ENCODE measurements at places on chromosomes 16 and 17. TPM values are rescaled to one million over a fixed set of nuclear protein-coding genes. Genes with fewer than 3 reads are reported as not detected.

Gene METTL23
- polyA plus RNA-seq: 121 TPM

Gene KRT20
- not detected for polyA plus RNA-seq

Gene CD300H
- 0.61 TPM for polyA plus RNA-seq

Gene ZNF174
- polyA plus RNA-seq: 15.5 TPM

Gene MRM3
- polyA plus RNA-seq: 32.2 TPM

Gene MAPT
- not detected for polyA plus RNA-seq

Gene CMTM2
- not detected for polyA plus RNA-seq

Gene PRSS27
- polyA plus RNA-seq: not detected

Gene NKIRAS2
- polyA plus RNA-seq: 30.7 TPM

Gene KLHL10
- polyA plus RNA-seq: 0.16 TPM

Gene PRR14
- polyA plus RNA-seq: 27.6 TPM

Gene GRB7
- not detected for polyA plus RNA-seq

Gene ODAD4
- 0.10 TPM for polyA plus RNA-seq

Gene PPP1R1B
- not detected for polyA plus RNA-seq

Gene GPR142
- polyA plus RNA-seq: not detected

Gene TEKT1
- not detected for polyA plus RNA-seq

Gene TPSG1
- not detected for polyA plus RNA-seq

Gene GPR139
- not detected for polyA plus RNA-seq

Gene CCT6B
- polyA plus RNA-seq: 2.8 TPM

Gene CES3
- polyA plus RNA-seq: 0.35 TPM

Gene HAGHL
- polyA plus RNA-seq: 10.0 TPM

Gene SRL
- polyA plus RNA-seq: not detected

Gene SHCBP1
- polyA plus RNA-seq: 1.6 TPM

Gene ADGRG3
- polyA plus RNA-seq: not detected

Gene CES4A
- polyA plus RNA-seq: 1.4 TPM

Gene SCARF1
- 0.19 TPM for polyA plus RNA-seq

Gene HSF5
- 1.6 TPM for polyA plus RNA-seq

Gene NXPH3
- polyA plus RNA-seq: not detected

Gene KRT36
- not detected for polyA plus RNA-seq

Gene LPO
- not detected for polyA plus RNA-seq

Gene DNAAF1
- polyA plus RNA-seq: not detected

Gene NUPR1
- not detected for polyA plus RNA-seq

Gene KDM8
- polyA plus RNA-seq: 4.8 TPM

Gene KRT31
- not detected for polyA plus RNA-seq

Gene NR1D1
- 3.6 TPM for polyA plus RNA-seq

Gene TERB1
- polyA plus RNA-seq: not detected

Gene CNTNAP4
- not detected for polyA plus RNA-seq

Gene ENPP7
- polyA plus RNA-seq: 0.89 TPM

Gene PERCC1
- polyA plus RNA-seq: not detected

Gene MYO19
- 4.2 TPM for polyA plus RNA-seq

Gene FOXL1
- polyA plus RNA-seq: not detected

Gene NACA2
- not detected for polyA plus RNA-seq

Gene RDM1
- polyA plus RNA-seq: not detected

Gene MPP2
- polyA plus RNA-seq: 0.18 TPM

Gene USP6
- 0.05 TPM for polyA plus RNA-seq

Gene KIF2B
- not detected for polyA plus RNA-seq

Gene HS3ST2
- polyA plus RNA-seq: not detected

Gene IGFALS
- not detected for polyA plus RNA-seq

Gene SDK2
- 3.3 TPM for polyA plus RNA-seq

Gene ZNF830
- 22.7 TPM for polyA plus RNA-seq

Gene RPGRIP1L
- 3.5 TPM for polyA plus RNA-seq

Gene TMEM106A
- polyA plus RNA-seq: 10.4 TPM

Gene CISD3
- 29.1 TPM for polyA plus RNA-seq

Gene INPP5K
- 51.7 TPM for polyA plus RNA-seq

Measured in IgD-negative memory B cell (primary cell).